ENCODE measurements at places on chromosomes 4 and X. TPM values are rescaled to one million over a fixed set of nuclear protein-coding genes. Genes with fewer than 3 reads are reported as not detected.

The VEGFC gene
- 0.95 TPM for total RNA-seq

The NMU gene
- total RNA-seq = 9.6 TPM

- DNase-seq = no peak
Measured at GRCh38 chr4:67746797-67747495, 7.2 kb downstream of the GNRHR start.

GRCh38 chrX:30935985-30936384 is 46.9 kb upstream of the TAB3 start:
- peak; percentile 69 for DNase-seq

DNA sequence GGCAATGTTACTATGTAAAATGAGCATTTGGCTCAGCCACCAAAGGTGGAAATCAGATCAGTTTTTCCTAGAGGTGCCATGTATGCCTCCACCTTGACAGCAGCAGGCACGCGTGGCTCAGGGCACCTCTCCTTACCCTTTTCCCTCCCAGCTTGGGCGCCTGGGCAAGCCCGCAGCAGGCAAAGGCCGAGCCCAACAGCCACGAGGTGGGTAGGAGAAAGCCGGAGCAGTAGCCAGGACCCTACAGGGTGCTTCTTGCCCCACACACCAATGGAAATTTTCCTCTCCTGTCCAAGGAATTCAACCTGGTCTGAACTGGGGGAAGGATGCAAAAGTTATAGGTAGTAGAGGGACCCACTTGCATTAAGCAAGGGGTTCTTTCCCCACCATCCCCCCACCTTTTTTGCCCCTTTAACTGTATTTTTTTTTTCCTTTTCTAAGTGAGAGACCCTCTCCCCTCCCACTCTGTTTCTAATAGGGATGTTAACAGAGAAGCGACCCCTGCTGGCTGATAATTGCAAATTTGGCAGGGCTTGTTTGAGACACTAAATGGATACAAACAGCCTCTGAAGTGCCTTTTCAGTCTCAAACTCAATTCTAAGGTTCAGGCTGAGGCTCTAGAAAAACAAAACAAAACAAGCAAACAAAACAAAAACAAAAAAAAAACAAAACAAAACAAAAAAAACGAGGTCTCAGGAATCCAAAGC is 895.1 kb downstream of the PCDH18 start:
- DNase-seq = peak; percentile 86

GRCh38 chr4:5379895-5380294 is 328.5 kb downstream of the EVC2 start:
- no peak for DNase-seq

GRCh38 chr4:19936476-19936875 is 315.2 kb upstream of the SLIT2 start:
- DNase-seq = no peak

GRCh38 chr4:120709991-120710390 is 212.5 kb downstream of the PRDM5 start:
- no peak for DNase-seq

DNA sequence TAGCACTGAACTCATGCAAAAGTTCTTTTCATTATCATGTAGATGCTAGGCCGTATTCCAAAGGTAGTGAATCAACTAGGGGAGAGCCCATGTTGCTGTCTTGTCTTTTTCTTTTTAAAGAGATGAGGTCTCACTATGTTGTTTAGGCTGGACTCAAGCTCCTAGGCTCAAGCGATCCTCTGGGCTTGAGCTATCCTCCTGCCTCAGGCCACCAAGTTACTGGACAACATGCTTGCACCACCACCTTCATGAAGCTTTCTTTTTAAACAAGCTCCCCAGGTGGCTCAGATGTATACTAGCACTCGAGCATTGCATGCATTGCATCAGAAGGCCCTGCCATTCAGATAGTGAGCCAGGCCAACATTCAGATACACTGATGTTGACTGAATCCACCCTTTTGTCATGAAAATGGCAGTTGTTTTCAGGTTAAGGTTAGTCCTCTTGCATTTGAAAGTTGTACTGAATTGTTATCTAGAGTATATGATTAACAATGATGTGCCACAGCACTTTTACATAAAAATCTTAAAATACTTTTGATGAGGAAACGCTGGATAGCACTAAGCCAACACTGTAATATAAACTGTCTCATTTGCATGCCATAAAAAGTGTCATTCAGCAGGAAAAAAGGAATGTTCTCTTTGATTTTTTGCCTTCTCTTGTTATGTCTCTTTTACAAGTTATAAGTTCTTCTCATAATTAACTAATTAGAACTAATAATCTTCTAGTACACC is 76.7 kb downstream of the FNIP2 start:
- peak; percentile 64 for DNase-seq

- DNase-seq = peak; percentile 77
Measured at GRCh38 chr4:14787894-14788293, 214.4 kb upstream of the CPEB2 start.

- DNase-seq = no peak
Measured at GRCh38 chr4:113978105-113978504, 1.3 kb downstream of the ARSJ start.

DNA sequence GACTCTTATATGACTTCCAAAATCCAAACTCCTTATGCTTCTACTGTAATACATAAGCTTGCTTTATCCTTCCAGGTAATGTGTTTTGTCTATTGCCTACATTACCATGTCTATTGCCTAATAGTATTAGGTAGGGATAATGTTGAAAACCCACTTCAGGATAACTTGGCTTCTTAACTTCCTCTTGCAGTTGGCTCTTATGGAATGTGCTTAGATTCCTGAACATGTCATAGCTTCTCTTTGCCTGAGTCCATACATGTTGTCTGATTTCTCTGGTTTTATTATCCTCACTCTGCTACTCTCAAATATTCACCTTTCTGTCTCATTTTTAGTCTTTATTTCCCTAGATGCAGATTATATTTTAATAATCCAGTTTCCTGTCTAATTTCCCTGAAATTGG is 599.9 kb downstream of the IL15 start:
- DNase-seq = no peak

Data from endodermal cell (in vitro differentiated cells).